Left hindlimb (tissue), 1 donor: ENCODE measurements at places on chromosomes 7 and 10.

DNA sequence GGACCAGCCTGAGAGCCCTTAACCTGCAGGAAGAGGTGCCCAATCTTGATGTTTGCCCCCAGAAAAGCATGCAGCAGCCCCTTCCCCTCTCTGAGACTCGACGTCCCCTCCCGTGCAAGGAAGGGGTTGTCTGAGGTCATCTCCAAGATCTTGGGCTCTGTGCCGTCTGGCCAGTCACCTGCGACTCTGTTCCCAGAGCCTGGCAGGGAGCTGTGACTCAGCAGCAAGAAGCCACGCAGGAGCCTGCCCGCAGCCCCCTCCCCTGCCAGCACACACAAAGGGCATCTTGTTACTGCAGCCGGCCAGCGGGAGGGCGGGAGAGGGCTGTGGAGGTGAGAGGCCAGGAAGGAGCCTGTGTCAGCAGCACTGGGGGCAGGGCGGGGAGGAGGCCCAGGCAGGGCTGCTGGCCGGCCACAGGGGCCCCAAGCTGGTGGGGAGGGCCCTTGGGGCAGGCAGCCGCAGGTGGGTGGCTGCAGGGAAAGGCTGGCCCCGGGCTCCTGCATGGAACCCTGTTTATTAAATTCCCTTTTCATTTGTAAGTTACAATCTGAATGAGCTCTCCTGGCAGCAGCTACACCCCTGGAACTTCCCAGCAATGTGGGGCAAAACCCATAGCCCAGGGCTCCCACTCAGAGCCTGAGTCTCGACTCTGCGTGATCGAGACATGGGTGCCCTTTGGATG, 103.7 kb upstream of the ZMIZ1 start:
- peak; percentile 75 for DNase-seq

DNA sequence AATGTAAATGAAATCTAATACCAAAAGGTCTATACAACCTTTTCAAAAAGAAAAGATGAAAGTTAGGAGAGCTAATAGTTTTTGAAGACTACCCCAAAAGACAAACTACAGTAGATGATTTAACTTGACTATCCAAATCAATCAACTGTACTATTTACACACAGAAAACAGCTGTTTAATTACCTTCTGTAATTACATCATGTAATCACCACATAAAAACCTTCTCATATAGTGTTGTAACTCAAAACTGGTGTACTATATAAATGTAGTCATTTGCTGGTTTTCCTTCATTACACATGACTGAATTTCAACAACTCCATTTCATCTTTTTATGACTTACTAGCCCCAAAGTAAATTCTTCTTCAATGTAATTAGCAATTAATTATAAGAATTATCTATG, 4.5 kb downstream of the RTKN2 start:
- DNase-seq: no peak

DNA sequence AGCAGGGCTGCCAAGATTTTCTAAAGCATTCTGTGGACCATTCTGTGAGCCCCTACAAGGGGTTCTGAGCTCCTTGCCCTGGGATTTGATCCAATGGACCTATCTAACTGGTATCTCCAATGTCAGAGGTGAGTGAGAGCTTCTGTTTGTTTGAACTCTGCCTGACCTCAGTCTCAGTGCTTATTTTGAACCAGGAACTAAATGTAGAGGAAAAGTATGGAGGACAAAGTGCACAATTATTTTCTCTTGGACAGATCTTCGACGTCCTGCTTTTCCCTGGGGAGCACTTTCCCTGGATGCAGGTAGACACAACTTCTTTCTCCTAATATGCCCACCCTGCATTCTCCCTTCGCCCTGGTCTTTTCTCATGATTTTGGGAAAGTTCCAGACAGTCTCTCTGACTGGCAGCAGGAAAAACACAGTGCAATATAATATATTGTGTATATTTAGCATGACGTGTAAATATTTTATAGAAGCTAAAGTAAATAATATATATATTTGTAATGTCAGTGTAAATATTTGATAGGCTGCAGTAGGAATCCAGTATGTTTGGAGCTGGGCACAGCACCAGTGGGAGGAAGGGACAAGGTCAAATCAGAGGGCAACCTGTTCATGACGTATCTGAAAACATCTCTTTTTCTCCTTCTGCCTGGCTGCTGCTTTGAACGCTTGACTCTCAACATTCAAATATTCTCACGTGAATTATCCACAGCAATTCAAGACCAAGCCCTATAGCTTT, 184.0 kb upstream of the LYZL1 start:
- no peak for DNase-seq

DNA sequence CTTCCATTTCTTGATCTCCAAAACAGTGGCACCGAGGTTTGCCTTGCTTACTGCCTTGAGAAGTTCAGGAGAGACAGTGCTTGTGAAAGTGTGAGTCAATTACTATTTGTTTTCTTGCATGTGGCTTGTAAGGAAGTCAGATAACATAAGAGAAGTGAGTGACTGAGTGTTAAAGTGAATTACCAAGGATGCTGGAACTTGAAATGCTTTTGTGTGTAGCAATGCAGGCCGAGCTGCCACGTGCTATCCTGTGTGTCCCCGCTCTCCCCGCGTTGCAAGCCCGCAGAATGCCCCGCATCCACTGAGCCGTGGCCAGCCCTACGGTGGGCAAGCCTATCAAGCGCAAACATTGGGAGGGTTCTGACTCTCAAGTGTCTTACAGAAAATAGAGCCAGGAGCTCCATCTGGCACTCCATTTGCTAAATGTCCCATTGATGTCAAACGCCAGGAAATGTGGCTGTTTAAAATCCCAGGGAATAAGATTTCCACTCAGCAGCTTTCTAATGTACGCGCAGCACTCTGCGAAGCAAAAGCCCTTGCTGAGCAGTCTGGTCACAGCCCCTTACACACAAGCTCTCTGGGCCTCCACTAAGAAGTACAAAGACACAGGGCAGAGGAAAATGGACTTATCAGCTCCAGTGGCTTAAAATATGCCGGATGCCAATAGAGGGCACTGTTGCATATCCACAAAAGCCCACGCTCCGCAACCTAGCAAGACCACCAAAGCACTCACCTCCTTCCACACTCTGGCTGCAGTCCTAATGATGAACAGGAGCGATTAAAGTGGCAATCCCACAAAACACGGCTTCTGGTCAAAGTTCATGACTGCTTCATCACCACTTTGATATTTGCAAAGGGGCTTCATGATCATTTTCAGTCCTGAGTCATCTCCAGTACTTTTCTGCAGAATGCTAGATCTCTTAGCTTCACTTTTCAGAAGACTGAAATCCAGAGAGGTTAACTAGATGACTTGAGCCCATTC, 158.0 kb upstream of the ITGB1 start:
- DNase-seq: no peak

GRCh38 chr7:115230882-115231571, 309.1 kb downstream of the MDFIC start:
- no peak for DNase-seq

GRCh38 chr7:34749446-34749845, 91.4 kb downstream of the NPSR1 start:
- no peak for DNase-seq

DNA sequence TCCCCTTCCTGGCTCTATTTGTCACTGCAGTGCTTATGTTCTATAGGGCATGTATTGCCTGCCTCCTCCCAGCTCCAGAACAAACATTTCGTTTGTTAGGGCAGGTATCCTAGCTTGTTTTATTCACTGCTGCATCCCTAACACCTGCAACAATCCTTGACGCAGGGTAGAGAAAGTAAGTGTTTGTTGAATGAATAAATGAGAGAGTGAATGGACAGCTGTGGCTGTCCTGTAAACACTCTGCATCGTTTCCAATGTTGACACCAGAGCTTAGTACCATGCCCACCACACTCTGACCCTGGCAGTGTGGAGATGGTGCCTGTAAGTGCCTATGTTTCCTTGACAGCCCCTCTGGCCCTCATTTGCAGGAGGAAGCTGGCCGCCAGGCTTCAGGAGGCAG, 21.0 kb downstream of the MYH16 start:
- no peak for DNase-seq

DNA sequence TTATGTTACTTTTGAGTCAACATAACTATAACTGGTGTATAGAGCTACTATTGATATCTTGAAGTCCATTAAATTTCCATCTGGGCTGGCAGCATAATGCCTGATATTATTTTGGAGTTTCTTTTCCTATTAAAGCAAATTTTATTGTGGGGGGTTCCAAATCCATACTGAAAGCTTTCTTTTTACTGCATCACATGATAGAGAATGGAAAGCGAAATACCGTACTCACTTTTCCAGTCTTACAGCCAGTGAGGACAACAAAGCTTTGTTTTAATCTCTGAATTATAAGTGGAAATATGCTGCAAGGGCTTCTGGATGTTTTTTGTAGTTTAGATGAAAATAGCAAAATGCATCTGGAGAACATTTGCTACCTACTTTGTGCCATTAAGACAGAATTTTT, 477.5 kb upstream of the SEMA3D start:
- no peak for DNase-seq

DNA sequence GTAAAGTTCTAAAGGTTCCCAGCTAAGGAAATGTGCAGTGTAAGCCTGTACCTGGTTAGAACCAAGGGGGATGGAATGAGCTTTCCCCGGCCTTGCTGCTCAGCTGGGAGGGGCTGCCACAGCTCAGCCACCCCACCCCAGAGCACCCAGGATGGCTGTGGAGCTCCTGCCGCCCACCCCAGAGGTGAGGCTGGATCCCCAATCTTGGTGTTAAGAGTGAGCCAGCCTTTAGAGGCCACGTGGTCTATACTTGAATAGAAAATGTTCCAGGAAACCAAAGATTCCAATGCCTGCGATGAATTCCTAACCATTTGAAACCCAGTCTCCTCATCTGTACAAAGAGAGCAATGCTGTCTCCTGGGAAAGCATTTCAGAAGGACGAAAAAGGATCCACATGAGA, 16.5 kb downstream of the DIP2C start:
- DNase-seq: no peak

DNA sequence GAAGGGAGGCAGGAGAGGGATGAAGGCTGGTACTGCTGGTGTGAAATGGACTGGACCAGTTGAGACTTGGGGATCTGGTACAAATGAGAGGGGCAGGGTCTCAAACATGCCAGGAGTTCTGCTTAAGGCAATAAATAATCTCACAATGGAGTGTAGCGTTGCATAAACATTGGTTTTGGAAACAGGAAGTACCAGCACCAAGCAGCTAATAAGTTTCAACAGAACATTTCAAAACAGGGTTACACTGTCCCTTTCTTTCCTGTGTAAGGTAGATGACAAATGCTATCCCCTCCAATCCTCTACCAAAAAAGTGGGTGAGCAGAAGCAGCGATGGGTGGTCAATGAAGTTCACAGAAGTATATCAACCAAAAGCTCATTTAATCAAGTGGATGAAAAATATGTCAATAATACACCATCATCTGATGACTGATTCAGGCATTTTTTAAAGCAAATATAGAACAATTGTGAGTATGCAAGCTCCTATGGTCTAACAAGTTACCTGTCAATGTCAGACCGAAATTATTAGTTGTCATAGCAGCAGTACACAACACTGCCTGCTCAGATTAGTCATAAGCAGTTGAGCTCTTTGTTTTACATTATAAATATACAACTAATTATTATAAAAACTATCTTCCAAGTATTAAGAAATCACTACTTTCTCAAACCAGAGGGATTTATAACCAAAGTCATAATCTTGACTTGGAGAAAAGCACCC, 220.0 kb downstream of the FAM107B start:
- no peak for DNase-seq

GRCh38 chr10:97779975-97780374, 8.2 kb upstream of the SFRP5 start:
- DNase-seq: no peak

DNA sequence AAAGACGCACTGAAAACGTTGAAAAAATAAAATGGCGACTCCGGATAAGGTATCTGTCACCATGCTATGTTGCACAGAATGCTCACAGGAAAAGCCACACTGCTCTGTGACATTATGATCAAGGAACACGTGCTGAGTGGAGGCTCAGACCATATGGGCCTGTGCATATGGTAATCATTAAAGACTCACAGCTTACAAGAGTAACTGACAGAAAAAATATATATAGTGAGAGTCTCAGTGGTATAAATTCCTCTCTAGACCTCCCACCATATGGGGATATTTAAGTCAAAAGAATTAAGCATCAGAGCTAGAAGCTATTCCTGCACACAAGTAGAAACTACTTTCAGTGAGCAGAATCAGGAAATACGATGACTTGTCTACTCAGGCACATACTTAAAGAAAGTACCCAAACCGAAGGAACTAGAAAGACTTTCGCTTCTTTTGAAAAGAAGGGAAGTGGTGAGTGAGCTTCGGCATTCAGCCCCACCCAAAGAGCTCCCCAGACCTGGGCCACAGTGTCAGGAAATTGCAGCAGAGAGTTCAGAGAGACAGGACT, 65.1 kb upstream of the MPP7 start:
- DNase-seq: no peak

- no peak for DNase-seq
These were observed 29.3 kb upstream of the SH3PXD2A start for GRCh38 chr10:103884681-103885139.

- DNase-seq: no peak
These were observed 142.8 kb upstream of the SEMA3E start for GRCh38 chr7:83791737-83792136.

GRCh38 chr10:79445977-79446757, 743 bp upstream of the ZCCHC24 start:
- DNase-seq: peak; percentile 91

DNA sequence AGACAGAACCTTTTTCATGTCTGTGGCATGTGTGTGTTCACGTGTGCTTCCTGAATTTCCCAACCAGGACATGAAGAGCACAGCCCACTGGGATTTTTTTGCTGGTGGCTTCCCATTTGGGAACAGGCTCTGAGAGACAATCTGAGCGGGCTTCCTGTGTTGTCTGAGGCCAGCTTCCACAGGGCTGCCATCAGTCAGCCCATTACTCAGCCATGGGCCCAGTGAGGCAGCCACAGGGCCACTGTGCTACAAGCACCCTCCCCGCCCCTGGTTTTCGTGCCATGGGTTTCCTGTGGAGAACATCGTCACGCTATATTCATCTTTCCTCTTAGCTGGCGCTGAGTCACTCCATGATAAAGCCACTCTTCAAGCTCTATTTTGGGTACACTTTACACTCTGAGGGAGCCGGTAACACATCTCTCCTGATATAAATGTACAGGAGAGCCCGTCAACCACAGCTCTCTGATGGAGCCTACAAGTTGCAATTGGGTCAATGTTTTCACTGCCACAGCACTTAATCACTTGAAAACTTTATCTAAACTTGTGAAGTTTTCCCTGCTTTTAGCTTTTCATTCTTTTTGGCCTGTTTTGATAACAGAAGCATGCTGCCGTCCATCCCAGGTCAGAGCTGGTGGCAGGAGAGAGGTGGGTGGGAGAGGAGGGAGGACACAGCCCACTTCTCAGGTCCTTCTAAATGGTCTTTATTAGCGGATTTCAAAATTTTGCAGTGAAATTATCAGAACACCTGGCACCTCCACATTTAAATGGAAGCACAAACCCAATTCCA, 96.9 kb downstream of the HIPK2 start:
- no peak for DNase-seq

- DNase-seq: no peak
These were observed 99.8 kb downstream of the NKX6-2 start for GRCh38 chr10:132685921-132686680.
